ENCODE measurements at places on chromosomes 3 and 15.

GRCh38 chr15:33068511-33068990 is 126.0 kb downstream of the FMN1 start:
- peak; percentile 58 for DNase-seq

- DNase-seq: no peak
These were observed 9.9 kb upstream of the ZBED2 start for GRCh38 chr3:111605018-111605417.

DNA sequence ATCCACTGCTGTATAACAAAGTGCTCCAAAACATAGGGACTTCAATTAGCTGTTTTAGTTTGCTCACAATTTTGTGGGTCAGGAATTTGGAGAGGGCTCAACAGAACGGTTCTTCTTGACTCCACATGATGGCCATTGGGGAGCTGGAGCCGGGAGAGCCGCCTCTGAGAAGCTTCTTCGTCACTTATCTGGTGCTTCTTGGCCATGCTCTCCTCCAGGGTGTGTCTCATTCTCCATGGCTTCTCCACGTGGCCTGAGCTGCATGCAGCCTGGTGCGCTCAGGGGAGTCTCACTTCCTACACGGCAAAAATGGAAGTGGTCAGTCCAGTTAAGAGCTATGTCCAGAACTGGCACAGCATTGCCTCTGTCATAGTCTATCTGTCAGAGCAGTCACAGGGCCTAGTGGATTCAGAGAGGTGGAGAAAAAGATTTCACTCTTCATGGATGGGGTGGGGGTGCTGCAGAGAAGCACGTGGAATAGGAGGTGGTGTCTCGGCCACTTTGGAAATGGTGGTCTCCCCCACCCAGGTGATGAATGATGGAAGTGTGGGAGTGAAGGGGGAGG is 26.3 kb upstream of the PRR23E start:
- DNase-seq: no peak

DNA sequence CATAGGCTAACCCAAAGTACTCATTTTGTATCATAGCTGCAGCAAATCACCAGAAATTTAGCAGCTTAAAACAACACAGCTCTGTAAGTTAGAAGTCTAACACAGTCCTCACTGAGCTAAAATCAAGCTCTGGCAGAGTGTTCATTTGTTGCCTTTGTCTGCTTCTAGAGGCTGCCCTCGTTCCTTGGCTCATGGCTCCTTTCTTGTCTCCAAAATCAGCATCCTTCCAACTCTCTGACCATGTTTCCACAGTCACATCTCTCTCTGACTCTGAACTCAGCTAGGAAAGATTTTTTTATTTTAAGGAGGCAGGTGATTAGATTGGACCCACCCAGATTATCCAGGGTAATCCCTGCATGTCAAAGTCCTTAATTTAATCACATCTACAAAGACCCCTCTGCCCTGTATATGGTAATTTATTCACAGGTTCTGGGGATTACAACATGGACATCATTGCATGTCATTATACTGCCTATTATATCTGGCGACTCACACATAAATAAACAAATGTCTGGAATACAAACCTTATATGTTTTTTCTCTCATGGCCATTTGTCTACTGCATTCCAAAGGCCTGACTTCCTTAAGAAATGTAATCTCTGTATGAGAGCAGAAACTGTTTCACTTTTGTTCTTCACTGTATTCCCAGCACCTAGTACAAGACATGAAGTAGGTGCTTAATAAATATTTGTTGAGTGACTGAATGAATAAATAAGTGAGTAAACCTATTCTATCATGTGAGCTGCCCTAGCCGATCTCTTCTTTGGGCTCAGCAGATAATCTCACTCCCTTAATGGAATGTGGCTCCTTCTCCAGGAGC is 15.1 kb upstream of the UACA start:
- no peak for DNase-seq

DNA sequence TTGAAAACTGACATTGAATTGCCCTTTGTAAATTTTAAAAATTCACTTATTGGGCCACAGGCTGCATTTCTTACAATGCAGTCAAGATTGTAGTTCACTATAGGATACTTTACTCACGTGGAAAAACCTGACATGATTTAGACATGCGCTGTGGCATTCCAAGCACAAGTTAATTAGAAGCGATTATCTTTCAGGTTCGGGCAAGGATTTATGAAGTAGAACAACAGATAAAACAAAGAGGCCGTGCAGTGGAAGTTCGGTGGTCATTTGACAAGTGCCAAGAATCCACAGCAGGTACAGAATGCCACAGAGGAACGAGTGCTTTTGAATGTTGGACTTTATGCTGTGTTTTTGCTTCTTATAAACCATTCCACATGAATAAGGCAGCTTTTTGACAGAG is 37.8 kb downstream of the GPR171 start:
- DNase-seq: no peak

- peak; percentile 57 for DNase-seq
These were observed 161.4 kb downstream of the GMNC start for GRCh38 chr3:190701096-190701532.

- no peak for DNase-seq
These were observed 155.6 kb upstream of the SLC2A2 start for GRCh38 chr3:171181907-171182690.

DNA sequence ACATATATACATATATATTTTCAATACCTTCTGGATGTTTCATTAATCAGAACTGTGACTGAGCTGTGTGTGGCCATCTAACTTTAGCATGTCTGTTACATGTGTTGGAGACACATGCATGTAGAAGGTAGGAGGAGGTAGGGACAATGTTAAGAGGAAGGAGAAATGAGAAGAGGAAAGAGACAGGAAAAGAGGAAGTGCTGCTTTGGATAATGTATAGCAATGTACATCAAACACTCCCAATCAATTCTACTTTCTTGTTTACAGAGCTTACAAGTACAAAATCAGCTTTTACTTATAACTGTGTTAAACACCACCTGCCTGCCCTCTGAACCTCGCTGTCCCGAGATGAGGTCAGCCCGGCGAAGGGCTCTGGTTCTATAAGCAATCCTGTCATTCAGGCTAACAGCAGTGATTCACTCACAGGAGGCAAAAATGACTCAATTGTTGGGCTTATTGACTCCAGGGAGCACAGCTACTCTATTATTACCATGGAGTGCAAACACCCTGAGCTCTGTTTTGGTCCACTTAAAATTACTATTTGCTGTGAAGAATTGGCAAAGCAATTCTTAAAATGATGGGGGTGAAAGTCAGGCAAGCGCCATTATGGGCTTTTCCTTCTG is 188.9 kb downstream of the MEIS2 start:
- no peak for DNase-seq

- no peak for DNase-seq
These were observed 30.6 kb downstream of the SLC28A1 start for GRCh38 chr15:84914909-84915605.

- no peak for DNase-seq
These were observed 192.8 kb upstream of the TTC14 start for GRCh38 chr3:180409170-180409569.

DNA sequence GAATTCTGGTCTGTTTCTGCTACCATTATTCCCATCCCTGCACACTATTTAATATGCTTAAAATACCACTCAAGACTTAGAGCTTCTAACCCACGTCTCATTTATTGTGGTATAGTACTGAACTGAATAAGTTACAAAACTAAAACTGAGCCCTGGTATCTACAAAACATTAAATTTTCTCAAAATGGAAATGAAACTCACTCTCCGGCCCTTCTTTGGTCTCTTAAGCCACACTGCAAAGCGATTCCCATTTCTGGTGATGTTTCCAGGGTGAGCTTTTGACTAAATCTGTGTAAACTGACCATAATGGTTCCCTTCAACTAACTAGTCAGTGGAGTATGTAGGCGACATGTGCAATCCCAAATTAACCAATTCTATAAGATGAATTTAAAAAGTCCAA is 18.6 kb downstream of the KPNA4 start:
- DNase-seq: no peak

DNA sequence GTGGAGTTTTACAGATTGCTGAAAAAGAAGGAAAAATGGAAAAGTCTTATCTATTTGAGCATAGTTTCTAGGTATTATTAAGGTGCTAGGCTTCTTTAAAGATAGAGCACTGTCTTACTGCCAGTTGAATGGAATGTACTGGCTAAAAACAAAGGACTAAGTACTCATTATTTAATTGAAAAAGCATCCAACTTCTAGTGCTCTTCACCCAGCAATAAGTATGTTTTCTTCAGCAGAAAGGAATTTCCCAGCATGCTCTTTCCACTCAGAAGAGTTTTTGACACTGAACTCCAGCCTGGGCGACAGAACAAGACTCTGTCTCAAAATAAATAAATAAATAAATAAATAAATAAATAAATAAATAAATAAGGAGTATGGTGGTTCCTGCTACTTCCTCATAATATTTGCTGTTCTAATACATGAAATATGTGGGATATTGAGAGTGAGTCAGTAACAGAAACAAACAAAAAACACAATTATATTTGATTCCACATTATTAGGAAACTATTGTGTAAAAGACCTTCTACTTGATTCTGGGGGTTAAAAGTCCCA is 70.6 kb downstream of the ATP13A4 start:
- DNase-seq: no peak

DNA sequence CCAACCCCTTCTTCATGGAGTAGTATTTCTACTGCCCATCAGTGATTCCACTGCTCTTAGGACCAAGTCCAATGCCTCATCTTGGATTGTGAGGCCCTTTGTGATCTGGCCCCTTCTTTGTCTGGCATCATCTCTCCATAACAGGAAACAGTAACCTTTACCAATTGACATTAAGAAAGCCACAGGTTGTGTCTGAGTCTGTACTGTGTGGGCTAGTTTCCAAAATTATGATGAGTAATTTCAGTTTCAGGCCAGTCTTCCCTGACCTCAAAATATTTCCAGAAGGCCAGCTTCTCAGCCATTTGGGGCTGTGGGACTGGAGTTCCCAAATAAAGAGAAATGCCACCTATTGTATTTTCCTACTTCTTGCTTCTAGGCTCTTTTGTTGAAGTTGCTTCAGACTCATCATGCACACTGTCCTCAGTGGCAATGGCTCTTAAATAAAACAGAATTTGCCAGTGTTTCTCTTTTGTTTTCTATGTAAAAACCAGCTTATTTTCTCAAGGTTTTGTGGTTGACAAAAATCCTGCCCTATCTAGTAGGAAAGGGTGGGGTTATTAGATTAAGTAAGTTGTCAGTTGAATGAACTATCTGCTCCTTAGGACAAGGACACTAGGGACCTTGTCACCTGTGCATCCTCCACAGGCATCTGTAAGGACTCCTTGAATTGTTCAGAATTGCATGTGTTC is 47.0 kb upstream of the ACKR4 start:
- no peak for DNase-seq

DNA sequence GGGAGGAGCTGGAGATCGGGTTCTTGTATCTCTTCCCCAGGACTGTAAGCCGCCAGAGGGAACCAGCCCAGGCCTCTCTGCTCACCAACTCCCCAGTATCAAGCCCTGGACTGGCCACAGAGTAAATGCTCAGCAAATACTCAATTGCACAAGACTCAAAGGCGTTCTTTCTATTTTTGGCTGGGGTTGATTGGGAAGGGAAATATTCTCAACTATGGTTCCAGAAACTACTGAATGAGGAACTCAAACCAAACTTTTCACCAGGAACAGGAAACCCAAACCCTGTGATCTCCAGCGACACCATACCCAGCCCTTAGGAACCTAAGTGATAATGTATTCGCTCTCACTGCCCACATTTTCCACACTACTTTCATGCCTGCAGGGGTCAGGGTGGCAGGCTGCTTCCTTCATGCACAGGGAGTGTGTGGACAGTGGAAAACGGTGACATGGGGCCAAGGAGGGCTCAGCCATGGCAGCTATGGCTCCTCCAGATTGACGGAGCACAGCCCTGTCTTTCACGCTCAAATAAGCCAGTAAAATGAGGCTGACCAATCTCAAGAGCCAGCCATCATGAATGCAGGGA is 124.7 kb upstream of the RAD18 start:
- no peak for DNase-seq

DNA sequence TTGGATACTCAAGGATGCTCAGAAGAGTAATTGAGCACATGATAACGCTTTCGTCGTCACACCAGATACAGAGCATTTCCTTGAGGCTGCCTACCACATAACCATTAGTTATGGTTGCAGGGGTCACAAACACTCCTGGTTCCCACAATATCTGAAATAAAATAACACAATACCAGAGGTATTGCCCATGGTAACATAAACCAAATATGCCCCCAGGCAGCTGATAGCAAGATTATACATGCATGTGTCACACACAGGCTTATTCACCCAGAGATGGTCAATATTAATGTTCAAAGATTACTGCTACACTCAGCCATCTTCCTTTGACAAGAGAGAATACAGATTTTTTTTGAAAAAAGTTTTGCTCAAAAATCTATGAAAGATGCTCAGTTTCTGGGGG is 7.3 kb downstream of the RPL39L start:
- no peak for DNase-seq

- DNase-seq: no peak
These were observed 10.6 kb downstream of the RAB7A start for GRCh38 chr3:128736601-128737000.

GRCh38 chr3:135688003-135688402 is 277.5 kb upstream of the PPP2R3A start:
- no peak for DNase-seq

DNA sequence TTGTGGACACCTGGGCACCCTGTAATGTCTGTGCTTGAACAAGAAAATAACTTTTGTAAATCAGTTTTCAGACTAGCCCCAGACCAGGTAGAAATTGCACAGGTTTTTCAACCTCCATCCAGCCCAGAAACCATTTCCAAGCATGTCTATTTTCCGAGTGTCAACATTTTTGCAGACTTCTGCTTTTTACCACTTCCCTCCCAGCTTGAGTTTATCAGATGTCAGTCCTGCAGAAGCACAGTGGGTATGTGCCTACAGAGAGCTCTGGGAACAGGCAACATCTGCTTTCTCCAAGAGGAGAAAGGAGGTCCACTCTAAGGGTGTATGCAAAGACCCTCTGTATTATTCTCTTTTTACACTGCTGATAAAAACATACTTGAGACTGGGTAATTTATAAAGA is 83.9 kb downstream of the LRRK1 start:
- no peak for DNase-seq

DNA sequence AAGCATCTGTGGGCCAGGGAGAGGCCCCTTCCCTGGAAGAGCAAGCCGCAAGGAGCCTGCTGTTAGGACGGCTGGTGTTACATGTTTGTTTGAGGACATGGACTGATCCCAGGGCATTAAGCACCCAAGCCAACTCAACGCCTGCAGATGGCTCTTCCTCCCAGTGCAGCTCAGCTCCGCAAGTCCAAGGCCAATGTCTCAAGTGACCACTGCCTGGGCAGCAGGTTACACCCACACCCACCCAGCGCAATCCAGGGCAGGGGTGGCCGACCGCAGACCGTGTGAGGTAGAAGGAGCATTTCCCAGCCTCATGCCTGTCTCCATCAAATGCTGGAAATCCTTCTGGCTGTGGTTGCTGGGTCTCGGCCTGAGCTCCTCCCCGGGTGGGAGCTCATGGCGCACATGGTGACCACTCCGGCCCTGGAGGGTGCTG is 14.5 kb downstream of the GP5 start:
- DNase-seq: no peak

All from pancreas (tissue), 10 donors.